Cortex of kidney (tissue), 1 donor: ENCODE measurements at places on chromosomes 13 and 19.
A peak's percentile ranks its signal among the peaks of the same experiment; 100 is the strongest.

DNA sequence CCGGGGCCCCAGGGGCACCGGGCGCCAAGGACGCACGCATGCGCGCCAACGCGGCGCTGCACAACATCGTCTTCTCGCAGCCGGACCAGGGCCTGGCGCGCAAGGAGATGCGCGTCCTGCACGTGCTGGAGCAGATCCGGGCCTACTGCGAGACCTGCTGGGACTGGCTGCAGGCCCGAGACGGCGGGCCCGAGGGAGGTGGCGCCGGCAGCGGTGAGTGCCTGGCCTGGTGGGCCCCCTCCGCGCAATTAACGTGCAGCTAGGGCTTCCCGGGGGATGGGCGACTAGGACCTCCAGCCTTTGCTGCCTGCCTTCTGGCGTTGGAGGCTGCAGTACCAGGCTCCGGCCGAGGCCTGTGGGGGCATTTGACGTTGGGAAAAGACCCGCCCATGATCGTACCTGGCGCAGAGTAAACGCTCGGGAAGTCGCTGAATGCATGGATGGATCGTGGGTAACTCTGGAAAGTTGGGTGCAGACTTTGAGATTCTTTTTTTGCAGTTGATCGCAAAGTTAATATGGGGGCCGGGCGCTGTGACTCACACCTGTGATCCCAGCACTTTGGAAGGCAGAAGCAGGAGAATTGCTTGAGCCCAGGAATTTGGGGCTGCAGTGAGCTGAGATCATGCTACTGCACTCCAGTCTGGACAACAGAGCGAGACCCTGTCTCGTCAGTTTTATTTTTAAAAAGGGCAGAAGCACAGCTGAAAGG is 7.3 kb downstream of the APC2 start:
- no peak for DNase-seq

GRCh38 chr19:54207983-54208783 is 7.5 kb downstream of the RPS9 start:
- no peak for DNase-seq

- peak; percentile 80 for DNase-seq
Measured at GRCh38 chr13:113296823-113297369, at the start of gene LAMP1. LAMP1 (plus strand) TSS chr13:113297239; CDS start chr13:113297435, 196 bp downstream.

DNA sequence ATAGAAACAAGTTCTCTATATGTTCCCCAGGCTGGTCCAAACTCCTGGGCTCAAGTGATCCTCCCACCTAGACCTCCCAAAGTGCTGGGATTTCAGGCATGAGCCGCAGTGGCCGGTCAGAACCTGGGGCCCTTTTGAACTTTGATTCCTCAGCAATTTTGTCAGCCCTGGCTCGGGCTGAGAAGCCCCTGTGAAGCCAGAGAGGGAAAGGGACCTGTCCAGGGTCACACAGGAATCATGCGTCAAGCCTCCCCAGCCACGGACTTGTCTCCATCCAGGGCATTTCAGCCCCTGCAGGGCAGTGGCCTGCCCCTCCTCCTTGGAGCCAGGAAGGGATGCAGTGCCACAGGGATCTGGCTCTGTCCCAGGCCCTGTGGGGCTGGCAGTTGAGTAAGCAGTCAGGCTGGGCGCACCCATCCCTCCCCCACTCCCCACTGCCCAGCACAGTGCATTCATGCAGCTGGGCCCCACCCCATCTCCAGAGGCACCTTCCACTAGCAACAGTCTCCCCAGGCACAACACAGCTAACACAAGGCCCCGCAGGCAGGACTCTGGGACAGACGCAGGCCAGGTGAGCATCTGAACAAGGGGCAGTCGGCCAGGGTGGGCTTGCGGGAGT is at the start of gene CAPS:
CAPS (plus strand) TSS at position 516 of the 619 bp plus-strand sequence. CDS start 153 bp downstream, outside the sequence.
- no peak for DNase-seq

GRCh38 chr13:98439896-98440295 is 137.0 kb downstream of the STK24 start:
- no peak for DNase-seq

GRCh38 chr19:3867971-3868769 is 668 bp downstream of the ZFR2 start:
- no peak for DNase-seq

- DNase-seq, result no peak
Measured at GRCh38 chr19:21052902-21053301, 29.1 kb upstream of the ZNF714 start.

DNA sequence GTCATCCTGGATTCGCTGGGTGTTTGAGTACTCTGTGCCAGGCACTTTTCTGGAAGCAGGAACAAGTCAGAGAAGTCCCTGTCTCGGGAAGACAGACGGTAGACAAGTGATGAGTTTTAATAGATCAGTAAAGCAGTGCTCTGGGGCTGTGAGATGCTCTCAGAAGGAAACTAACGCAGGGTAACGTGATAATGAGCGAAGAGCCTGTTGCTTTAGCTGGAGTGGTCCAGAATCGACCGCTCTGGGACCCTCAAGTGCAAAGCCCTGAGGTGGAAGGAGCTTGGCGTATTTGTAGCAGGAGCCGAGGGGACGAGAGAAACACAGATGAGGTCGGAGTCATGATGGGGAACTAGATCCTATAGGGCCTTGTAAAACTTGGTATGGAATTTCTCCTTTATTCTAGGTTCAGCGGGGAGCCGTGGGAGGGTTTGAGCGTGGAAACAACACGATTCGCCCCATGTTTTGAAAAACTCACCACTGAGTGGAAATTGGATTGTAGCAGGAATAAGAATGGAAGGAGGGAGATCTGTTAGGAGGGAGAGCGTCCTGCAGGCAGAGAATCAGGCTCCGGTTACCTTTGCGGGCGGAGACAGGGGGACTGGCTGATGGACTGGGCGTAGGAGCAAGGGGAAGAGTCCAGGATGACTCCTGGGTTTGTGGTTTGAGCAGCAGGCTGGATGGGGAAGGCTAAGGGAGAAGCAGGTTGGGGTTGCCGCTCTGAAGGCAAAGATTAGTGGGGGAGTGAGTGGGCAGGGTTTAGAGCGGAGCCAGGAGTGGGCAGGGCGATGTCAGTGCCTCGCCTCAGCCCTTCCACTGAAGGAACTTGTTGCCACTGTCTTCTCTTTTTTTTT is 763 bp downstream of the POLD1 start:
- DNase-seq, result no peak

GRCh38 chr13:32537580-32538142 is 934 bp downstream of the N4BP2L2 start:
- DNase-seq, result no peak

DNA sequence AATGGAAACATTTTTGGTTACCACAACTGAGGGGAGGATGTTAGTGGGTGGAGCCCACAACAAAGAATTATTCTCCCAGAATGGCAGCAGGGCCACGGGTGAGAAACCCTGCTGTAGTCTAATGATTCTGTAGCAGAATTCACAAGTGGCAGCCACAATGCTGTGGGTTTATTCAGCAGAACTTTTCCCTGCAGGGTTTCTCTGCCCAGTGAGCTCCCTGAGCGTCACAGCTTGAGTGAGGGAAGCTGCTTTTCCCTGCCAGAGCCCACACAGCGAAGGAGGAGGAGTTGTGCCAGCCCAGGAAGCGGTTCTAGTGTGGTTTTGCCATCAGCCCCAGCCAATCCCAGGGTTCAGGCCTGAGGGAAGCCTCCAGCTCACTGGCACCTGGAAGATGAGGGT is 4.4 kb downstream of the ATP12A start:
- DNase-seq, result no peak

GRCh38 chr19:17137417-17137816 is 61.8 kb downstream of the MYO9B start:
- no peak for DNase-seq

DNA sequence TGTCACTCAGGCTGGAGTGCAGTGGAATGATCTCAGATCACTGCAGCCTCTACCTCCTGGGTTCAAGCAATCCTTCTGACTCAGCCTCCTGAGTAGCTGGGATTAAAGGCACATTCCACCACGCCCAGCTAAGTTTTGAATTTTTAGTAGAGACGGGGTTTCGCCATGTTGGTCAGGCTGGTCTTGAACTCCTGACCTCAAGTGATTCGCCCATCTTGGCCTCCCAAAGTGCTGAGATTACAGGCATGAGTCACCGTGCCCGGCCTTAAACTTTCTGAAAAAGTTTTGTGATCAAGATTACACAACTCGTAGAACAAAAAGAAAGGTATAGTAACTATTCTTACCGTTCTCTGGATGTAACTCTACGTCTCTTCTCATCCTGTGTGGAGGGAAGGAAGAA is 21.2 kb downstream of the DNMT1 start:
- DNase-seq, result no peak

DNA sequence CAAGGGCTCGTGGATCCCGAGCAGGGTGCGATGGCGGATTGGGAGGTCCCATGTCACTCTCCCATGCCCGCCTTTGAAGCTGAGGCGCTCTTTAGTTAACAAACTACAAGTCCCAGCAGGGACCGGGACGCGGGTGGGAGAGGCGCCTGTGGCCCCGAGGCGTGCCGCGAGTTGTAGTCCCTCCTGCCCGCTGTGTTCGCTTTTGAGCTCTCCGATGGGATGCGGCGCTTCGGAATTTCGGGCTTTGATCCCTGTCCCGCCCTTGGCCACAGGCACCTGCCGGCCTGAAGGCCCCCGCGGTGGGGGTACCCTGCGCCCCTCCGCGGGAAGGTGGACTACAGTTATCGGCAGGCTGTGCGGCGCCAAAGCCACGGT is 11.0 kb downstream of the CYTH2 start:
- no peak for DNase-seq

- DNase-seq, result no peak
Measured at GRCh38 chr19:13342672-13343071, 163.6 kb downstream of the CACNA1A start.

DNA sequence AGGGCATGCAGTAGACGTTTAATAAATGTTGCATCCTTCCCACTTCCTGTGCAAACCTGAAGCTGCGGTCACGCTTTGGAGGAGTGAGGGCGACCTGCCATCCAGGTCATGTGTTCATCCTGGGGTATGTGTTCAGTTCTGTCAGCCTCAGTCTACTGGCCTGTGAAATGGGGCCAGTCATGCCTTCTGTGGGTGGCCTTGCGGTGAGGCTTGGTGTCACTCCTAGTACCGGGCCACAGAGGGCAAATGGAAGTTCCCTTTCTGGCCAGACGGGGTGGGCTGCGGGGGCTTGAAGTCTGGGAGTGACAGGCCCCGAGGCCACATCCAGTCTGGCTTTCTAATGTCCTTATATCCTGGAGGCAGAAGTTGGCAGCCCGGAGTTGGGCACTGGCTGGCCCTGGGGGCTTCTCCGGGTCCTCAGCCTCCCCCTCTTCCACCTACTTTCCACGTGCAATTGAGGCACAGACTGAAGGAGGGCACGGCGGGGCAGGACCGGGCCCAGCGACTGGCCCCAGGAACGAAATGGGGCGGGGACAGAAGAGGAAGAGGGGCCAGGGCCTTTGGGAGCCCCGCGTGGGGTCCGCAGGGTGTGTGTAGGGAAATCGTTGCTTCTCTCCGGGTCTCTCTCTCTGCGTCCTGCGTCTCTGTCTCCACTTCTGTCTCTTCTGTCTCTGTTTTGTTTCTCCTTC is 11.1 kb downstream of the PDE4A start:
- DNase-seq, result no peak

- DNase-seq, result no peak
Measured at GRCh38 chr19:13932911-13933393, 5.3 kb downstream of the PODNL1 start.

DNA sequence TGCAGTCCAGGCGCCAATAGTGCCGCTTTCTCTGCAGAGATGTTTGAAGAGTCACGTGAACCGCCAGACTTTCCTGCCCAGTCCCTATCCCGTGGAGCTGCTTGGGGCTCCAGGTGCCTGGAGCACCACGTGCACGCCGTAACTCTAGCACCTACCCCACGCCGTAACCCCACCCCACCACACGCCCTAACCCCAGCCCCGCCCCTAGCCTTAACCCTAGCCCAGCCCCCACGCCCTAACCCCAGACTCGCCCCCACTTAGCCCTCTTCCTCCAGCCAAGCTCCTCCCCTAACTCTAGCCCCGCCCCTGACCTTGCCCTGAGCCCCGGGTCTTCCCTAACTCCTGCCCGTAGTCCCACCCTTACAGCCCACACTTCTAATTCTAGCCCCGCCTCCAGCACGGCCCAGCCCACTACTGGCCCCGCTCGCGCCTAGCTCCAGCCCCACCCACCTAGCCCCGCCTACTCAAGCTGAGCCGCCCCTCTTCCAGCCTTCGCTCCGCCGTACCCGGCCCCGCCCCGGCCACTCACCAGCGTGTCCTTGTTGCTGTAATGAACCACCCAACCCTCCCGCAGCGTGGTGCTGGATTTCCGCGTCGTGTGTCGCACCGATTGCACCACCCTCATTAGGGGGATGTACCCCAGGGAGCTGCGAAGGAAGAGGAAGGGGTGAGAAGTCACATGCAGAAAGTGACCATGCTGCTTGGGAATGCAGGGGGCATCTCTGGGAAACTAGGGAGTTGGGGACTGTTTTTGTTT is 19.5 kb downstream of the PRKD2 start:
- DNase-seq, result no peak
